Activated CD8-positive, alpha-beta memory T cell treated with anti-CD3 and anti-CD28 coated beads for 4 hours (primary cell): ENCODE measurements at places on chromosomes 6 and 20.

DNA sequence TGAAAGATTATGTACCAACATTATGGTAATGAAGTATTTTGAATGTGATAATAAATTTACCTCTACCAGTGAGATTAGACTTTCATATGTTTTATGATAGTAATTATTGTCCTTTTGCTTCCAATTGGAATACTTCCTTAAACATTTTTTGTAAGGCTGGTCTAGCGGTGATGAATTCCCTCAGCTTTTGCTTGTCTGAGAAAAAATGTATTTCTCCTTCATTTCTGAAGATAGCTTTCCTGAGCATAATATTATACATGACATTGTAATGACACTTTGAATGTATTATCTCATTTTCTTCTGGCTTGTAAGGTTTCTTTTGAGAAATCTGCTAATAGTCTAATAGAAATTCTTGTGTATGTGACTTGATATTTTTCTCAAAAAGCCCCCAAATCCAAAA, 18.6 kb upstream of the EDN1 start:
- DNase-seq, result no peak

- no peak for DNase-seq
Measured at GRCh38 chr6:42393339-42393738, 58.4 kb downstream of the TRERF1 start.

DNA sequence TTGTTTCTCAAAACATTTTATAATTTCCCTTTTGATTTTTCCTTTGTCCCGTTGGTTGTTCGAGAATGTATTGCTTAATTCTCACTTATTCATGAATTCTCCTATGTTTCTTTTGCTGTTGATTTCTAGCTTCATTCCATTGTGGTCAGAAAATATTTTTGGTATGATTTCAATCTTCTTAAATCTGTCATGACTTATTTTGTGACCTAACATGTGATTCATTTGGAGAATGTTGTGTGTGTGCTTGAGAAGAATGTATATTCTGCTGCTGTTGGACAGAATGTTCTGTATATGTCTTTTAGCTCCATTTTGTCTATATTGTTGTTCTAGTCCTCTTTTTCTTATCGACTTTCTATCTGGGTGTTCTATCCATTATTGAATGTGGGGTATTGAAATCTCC, 286.2 kb upstream of the RNF217 start:
- no peak for DNase-seq

GRCh38 chr6:125853168-125853567, 62.4 kb downstream of the NCOA7 start:
- DNase-seq, result no peak

GRCh38 chr6:8074213-8074612, 10.0 kb upstream of the BLOC1S5 start:
- DNase-seq, result no peak

DNA sequence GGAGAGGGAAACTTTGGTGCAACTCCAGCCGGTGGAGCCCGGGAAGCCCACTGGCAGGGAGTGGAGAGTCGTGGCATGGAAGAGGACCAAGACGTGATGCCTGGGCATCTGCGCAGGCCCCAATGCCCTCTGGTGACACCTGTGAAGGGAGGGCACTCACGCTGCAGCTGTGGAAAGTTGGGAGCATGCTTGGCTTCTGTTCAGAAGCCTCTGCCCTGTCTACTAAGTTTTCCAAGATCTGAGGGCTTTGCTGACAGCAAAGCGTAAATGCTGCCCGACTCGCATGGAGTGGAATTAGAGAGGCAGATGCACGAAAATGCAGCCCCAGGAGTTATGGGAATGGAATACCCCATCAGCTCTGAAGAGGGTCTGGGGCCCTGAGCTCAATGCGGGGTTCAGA, 75.7 kb downstream of the SYNDIG1 start:
- no peak for DNase-seq

DNA sequence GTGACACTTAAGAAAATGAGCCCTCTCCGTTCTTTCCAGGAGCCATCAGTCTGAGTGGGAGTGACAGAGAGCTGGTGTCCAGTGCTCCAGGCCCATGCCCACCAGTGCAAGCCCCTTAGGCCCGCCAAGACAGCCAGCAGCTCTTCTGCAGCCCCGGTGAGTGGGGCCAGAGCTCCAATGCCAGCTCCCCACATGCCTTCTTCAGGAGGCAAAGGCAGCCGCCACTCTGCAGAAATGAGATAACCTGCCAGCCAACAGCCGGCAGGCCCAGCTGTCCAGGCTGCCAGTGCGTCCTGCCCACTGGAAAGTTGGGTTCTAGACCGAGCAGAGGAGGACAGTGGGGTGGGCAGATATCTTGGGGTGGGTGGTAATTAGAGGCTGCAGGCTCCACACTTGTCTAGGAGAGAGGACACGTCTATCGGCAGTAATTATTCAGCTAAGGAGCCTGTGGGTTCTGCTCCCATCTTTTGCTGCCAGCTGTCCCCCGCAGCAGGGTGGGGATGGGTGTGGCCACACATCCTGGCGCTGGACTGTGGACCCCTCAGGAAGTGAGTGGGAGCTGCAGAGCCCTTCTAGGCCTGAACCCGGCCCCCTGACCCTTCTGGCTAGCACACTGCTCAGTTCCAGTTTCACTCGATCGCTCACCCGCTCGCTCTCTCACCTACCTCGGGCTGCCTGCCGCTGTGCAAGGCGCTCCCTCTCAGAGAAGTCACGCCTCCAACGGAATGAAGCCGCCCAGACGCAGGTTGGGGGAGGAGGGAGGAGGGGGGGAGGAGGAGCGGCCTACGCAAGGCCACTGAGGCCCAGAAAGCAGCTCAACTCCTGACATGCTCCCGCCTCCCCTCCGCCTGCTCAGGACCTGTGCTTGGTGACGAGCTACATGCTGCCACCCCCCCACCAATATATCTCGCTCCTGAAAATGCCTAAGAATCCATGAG, 3.6 kb downstream of the GRM4 start:
- DNase-seq, result no peak

GRCh38 chr20:61683721-61684120, 382.0 kb downstream of the TAF4 start:
- DNase-seq, result no peak

DNA sequence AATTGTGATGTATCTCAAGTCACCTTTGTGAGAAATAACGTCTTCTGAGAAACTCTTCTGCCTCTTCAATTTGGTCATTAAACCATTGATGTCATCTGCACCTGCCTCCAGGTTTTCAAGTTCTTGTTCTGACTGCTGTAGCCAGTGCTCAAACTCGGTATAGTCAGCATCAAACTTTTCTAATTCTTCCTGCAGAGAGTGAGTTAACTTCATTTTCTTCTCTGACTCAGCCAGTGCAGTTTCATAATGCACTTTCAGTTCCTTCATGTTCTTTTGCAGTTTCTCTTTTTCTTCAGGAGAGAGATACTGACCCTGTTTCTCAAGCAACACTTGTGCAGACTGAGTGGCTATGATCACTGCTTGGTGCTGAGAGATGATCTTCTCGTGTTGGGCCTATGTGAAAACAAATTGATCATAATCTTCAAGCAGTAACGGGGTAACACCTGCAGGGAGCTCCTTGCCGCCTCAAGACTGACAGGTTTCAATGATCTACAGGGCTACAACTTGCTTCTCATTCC, 48.8 kb downstream of the DST start:
- no peak for DNase-seq

- DNase-seq, result no peak
Measured at GRCh38 chr6:113578691-113579090, 278.5 kb upstream of the MARCKS start.

DNA sequence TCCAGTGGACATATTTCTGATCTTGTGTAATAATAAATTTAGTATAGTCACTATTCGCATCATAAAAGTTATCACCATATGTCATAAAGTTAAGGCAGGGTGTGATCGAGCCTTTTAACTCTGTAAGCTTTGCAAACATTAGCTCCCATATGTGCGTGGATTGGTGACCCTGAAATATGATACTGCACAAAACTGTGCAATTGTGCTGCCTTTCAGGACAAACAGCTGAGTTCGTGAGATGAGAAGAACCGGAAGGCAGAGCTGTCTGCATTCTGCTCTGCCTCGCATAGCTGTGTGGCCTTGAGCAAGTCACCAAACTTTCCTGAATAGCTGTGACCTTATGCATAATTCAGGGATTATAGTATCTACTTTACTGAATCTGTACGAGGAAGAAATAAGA, 3.2 kb upstream of the PLEKHG1 start:
- DNase-seq, result no peak

- DNase-seq, result no peak
Measured at GRCh38 chr6:34332251-34333198, 59.9 kb downstream of the NUDT3 start.

- DNase-seq, result no peak
Measured at GRCh38 chr20:62163485-62163865, 19.4 kb upstream of the MTG2 start.

DNA sequence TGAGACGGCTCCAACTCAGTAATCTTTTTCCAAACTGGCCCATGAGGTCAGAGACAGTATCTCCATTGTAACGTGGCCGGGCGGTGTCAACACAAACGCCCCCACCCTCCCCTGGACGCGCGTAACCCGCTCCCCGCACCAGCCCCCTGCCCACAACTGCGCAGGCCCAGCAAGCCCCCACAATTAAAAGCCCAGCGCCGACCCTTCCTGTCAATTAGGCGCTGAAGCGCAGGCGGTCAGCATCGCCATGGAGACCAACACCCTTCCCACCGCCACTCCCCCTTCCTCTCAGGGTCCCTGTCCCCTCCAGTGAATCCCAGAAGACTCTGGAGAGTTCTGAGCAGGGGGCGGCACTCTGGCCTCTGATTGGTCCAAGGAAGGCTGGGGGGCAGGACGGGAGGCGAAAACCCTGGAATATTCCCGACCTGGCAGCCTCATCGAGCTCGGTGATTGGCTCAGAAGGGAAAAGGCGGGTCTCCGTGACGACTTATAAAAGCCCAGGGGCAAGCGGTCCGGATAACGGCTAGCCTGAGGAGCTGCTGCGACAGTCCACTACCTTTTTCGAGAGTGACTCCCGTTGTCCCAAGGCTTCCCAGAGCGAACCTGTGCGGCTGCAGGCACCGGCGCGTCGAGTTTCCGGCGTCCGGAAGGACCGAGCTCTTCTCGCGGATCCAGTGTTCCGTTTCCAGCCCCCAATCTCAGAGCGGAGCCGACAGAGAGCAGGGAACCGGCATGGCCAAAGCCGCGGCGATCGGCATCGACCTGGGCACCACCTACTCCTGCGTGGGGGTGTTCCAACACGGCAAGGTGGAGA, at the start of the genes HSPA1A and HSPA1L:
Gene HSPA1A, plus strand, starts transcription at position 519 of the 814 bp plus-strand sequence. Its CDS starts 214 bp downstream, at position 733.
Gene HSPA1L, minus strand, starts transcription at position 259 of the 814 bp plus-strand sequence. CDS start 3,311 bp downstream, outside the sequence.
- peak; percentile 49 for DNase-seq

GRCh38 chr20:29689411-29690225, 1567.8 kb upstream of the DEFB115 start:
- no peak for DNase-seq

DNA sequence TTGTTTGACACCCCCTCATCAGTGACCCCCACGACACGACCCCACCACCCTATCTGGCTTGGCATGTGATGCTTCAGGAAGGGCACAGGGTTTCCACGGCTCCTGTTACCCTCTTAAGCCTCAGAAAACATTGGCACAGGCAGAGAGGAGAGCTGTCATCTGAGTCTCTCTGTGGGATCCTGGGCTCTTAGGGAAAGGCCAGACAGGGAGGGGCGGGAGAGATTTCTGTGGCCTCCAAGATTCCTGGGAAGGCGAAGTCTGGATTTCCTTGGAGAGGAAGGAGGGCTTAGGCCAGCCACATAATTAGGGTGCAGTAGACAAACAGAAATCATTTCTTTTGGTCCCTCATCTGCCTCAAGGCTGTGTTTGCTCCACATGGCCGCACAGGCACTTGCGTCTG, 191.6 kb upstream of the SNX9 start:
- DNase-seq, result no peak

DNA sequence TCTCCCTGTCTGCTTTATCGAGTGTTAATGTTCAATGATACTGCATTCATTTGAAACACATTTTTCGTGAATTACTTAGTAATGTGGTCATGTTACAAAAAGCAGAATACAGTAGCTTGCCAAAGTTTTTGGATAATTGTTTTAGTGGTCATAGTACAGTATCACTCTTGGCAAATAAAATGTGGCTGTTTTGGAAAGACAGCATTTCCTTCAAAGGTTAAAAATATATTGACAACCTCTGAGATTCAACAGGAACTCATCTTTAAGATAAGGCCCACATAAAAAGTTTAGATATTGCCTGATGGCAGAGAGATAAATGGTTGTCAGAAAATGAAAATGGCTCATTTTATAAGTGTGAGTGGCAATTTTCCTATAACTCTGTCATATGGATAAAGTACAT, 297.7 kb upstream of the MAN1A1 start:
- no peak for DNase-seq

DNA sequence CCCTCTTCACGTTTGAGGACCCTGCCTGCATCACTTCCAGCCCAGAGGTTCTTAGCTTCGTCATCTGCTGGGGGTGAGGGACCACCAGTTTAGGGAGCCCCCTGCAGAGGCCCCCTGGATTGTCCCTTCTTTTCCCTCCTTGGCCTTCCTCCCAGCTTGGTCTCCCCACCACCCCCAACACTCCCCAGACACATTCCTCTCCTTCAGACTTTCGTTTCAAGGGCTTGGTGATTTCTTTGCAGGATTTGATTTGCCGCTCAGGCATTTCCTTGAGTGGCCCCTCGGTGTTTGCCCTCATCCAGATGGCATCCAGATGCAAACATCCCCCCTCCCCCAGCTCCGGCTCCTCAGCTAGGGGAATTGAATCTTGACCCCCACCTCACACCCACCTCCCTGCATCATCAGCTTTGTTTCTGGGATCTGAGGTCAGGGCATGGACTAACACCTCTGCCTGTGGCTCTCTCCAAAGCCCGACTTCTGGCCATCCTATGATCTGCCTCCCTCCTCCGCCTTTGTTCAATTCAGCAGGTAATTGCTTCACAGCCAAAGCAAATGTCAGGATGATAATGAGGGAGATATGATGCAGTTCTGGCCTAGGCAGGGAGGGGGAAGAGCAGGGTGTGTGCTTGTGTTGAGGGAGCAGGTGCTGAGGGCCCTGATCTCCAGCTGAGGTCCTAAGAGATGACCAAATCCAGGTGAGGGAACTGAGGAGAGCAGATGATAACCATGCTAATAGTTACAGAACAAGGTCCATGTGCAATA, 141.5 kb downstream of the VEGFA start:
- DNase-seq, result no peak

- DNase-seq, result no peak
Measured at GRCh38 chr6:80331974-80332373, 225.5 kb downstream of the BCKDHB start.

GRCh38 chr6:108622641-108623298, 62.1 kb downstream of the FOXO3 start:
- no peak for DNase-seq

DNA sequence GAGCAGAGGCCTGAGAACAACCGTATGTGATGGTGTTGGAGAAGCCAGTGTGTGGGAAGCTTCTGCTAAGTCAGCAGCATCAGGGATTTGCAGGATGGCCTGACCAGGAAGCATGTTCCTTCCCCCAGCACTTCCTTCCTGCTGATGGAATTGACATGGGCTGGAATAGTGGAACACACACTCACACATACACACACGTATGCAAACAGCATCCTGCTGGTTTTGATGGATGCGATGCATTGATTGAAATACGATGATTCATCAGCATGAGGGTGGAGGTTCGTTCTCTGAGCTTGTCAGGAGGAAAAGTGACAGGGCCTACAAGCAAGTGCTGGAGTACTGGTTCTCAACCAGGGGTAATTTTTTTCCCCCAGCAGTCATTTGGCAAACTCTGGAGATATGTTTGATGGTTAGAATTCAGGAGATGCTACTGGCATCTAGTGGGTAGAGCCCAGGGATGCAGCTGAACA, 229.1 kb downstream of the NFATC2 start:
- DNase-seq, result no peak

- no peak for DNase-seq
Measured at GRCh38 chr6:150465610-150466009, 96.8 kb downstream of the IYD start.
